ENCODE measurements at places on chromosomes 2 and 18.

- no peak for DNase-seq
- no peaks in the 10 kb centered on the region for H3K4me1 ChIP-seq
- H3K27ac ChIP-seq, result no peak overlapping the region
- H3K27me3 ChIP-seq, result no peaks in the 10 kb centered on the region
- H3K36me3 ChIP-seq, result no peaks in the 10 kb centered on the region
These were observed 791.4 kb upstream of the FANCL start for GRCh38 chr2:59032499-59032898.

GRCh38 chr2:83837823-83838222, 621.3 kb downstream of the SUCLG1 start:
- no peaks in the 10 kb centered on the region for H3K27me3 ChIP-seq
- H3K4me3 ChIP-seq, result no peak overlapping the region
- no peaks in the 10 kb centered on the region for H3K4me1 ChIP-seq
- DNase-seq, result no peak

DNA sequence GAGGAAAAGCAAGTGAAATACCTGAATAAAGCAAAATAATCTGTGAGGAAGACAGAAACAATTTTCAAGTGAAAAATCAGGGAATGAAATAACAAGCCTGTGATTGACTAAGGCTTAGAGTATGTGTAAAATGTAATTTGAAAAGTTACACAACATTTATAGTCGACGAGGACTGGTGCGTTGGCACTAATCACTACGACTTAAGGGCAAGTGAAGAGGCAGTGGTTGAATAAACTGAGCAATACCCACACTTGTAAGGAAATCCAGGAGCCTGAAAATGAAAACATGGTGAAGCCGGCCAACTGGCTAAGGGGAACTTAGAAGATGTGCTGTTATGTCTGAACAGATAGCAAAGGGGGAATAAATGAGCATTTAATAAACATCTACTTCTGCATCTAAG, 13.4 kb downstream of the DOK1 start:
- no peak overlapping the region for H3K4me3 ChIP-seq
- H3K4me1 ChIP-seq, result no peaks in the 10 kb centered on the region
- no peak for DNase-seq
- no peaks in the 10 kb centered on the region for H3K36me3 ChIP-seq

GRCh38 chr2:69797836-69798289, 31.6 kb upstream of the GMCL1 start:
- H3K27me3 ChIP-seq, result no peaks in the 10 kb centered on the region
- H3K27ac ChIP-seq, result no peak overlapping the region
- no peak overlapping the region for H3K4me3 ChIP-seq
- DNase-seq, result no peak
- H3K36me3 ChIP-seq, result peaks cover 2% of the 10 kb centered on the region

GRCh38 chr2:161839926-161840325, 215.7 kb downstream of the SLC4A10 start:
- DNase-seq, result no peak
- H3K4me1 ChIP-seq, result no peaks in the 10 kb centered on the region
- H3K27me3 ChIP-seq, result no peaks in the 10 kb centered on the region

GRCh38 chr2:24471662-24472061, 19.4 kb upstream of the NCOA1 start:
- no peak overlapping the region for H3K4me3 ChIP-seq
- DNase-seq, result no peak
- peaks cover 14% of the 10 kb centered on the region for H3K27me3 ChIP-seq
- H3K36me3 ChIP-seq, result no peaks in the 10 kb centered on the region
- no peak overlapping the region for H3K27ac ChIP-seq

- H3K27me3 ChIP-seq, result no peaks in the 10 kb centered on the region
- no peak overlapping the region for H3K4me3 ChIP-seq
- no peaks in the 10 kb centered on the region for H3K36me3 ChIP-seq
These were observed 236.8 kb downstream of the NCKAP5 start for GRCh38 chr2:133331436-133331835.

DNA sequence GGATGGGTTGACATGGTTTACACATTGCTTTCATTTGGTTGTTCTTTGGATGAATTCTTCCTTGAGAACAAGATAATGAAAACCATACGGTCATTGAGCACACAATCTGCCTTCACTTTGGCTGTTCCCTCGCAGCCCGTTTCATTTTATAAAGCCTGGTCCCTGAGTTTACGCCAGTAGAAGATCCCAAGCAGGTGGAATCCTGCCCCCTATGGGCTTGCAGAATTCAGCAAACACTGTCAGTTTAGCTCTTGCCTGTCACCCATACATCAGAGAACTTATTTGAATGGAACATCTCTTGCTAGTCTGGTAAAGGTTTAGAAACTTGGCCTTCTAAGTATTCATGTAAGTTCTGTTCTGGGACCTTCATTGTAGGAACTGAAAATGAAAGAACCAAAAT, 666.4 kb upstream of the ZEB2 start:
- H3K4me3 ChIP-seq, result no peak overlapping the region
- peaks cover 5% of the 10 kb centered on the region for H3K27me3 ChIP-seq

DNA sequence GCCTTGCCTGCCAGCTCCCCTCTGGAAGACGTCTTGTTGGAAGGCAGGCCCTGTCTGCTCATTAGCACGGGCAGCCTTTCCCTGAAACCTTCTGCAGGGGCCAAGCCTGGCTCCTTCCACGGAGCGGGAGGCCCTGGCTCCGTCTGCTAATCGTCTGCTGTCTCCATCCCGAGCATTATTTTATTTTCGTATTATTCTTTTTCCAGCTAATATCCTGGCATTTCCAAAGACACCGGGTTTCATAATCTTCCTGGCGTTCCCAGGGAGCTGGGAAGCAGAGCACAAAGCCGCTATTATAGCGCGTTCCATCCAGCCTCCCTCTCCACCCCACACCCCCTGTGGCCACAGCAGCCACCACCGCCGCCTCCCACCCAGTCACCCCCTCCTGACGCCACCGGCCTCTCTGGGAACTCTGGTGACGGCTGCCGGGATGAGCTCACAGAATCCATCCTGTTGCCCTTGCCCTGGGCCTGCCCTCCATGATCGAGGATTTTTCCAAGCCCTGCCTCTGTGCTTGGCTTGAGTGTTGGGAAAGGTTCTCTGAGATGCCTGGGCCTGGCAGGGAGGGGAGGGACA, 125.5 kb downstream of the DYSF start:
- H3K36me3 ChIP-seq, result peaks cover 2% of the 10 kb centered on the region
- peaks cover 10% of the 10 kb centered on the region for H3K27me3 ChIP-seq
- no peak overlapping the region for H3K4me3 ChIP-seq

GRCh38 chr2:40127146-40127545, 324.7 kb downstream of the SLC8A1 start:
- no peaks in the 10 kb centered on the region for H3K4me1 ChIP-seq
- H3K27ac ChIP-seq, result no peak overlapping the region
- DNase-seq, result no peak
- no peaks in the 10 kb centered on the region for H3K27me3 ChIP-seq

GRCh38 chr18:25147877-25148488, 204.0 kb downstream of the ZNF521 start:
- no peak for DNase-seq
- H3K27ac ChIP-seq, result no peak overlapping the region
- H3K36me3 ChIP-seq, result peaks cover 4% of the 10 kb centered on the region
- no peaks in the 10 kb centered on the region for H3K4me1 ChIP-seq
- no peaks in the 10 kb centered on the region for H3K27me3 ChIP-seq

DNA sequence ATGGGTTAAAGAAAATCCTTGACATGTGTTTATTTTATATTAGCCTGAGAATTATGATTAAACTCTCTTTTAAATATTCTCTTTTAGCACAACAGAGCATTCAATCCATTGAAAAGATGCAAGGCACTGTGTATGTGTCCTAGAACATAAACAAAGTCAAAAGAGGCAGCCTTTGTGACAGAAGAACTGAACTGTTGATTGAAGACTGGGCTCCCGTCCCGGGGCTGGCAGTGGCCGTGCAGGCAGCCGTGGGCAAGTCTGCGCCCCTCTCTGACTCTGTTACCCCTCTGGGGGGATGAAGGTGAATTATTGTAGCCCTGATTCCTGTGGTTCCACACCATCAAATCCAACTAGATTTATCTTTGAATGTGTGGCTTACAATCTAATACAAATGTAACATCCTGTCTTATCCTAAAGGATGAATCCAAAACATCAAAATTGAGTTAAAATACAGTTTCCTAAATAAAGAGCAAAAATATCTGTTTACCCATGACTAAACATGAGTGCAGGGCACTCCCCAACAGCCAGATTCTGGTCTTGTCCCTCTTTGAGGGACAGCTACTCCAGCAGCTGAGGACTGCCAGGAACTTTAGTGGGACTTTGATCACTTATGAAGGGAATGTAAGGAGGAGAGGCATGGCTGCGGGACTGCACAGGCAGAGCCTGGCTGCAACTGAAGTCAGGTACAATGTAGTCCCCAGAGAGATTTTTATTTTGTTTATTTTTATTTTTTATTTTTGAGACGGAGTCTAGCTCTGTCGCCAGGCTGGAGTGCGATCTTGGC, 37.3 kb upstream of the SH3BP4 start:
- H3K4me1 ChIP-seq, result no peaks in the 10 kb centered on the region
- H3K36me3 ChIP-seq, result no peaks in the 10 kb centered on the region
- H3K27me3 ChIP-seq, result peaks cover 45% of the 10 kb centered on the region
- no peak overlapping the region for H3K27ac ChIP-seq
- no peak for DNase-seq
- H3K4me3 ChIP-seq, result no peak overlapping the region

DNA sequence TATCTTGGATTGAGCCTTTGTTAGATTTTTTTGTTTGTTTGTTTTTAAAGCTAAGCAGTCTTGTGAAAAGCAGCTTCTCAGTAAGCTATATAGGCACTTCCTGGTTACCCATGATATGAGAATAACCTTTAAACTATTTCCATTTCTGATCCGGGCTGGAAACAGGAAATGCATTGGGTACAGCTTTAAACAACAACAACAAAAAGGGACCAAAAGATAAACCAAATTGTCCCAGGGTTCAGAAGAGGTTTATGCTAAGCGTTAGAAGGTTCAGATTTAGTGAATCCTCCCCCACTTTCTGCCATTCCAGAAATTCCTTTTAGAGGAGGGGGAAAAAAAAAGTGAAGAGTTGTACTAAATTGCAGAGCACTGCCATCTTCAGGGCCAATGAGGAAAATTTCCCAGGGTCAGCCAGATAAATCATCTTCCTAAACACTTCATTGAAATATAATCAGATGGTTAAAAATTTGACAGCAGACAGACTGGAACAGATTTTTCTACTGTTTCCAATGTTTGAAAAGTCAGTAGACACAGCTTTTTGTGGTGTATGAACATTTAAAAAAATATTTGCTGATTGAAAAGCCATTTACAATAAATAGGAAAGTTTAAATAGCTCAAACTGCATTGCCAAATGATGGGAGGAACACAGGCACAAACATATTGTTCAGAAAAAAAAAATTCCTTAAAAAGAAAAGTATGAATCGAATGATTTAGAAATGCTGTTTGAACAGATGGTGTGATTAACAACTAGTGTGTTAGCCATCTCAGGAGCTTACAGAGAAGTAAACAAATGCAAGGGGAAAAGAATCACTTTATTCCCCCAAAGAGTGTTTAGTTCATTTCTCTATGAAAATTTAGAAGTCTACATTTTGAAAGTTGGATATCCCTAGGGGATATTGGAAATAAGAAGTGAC, 189.9 kb upstream of the TANK start:
- H3K36me3 ChIP-seq, result no peaks in the 10 kb centered on the region
- DNase-seq, result no peak
- H3K27ac ChIP-seq, result no peak overlapping the region
- peaks cover 6% of the 10 kb centered on the region for H3K27me3 ChIP-seq
- no peak overlapping the region for H3K4me3 ChIP-seq
- H3K4me1 ChIP-seq, result no peaks in the 10 kb centered on the region
